ENCODE measurements at places on chromosomes 5 and 9.

GRCh38 chr5:37165761-37166160 lies 83.4 kb downstream of the CPLANE1 start:
- no peak for DNase-seq

GRCh38 chr5:176901260-176902101 lies 2.3 kb upstream of the HK3 start:
- DNase-seq, result no peak

- DNase-seq, result no peak
These were observed 94.3 kb downstream of the PCDH1 start for GRCh38 chr5:141783947-141784296.

- DNase-seq, result no peak
These were observed 104.1 kb downstream of the ROR2 start for GRCh38 chr9:91845879-91846278.

- DNase-seq, result no peak
These were observed 136.4 kb upstream of the PPP1R26 start for GRCh38 chr9:135343136-135343535.

DNA sequence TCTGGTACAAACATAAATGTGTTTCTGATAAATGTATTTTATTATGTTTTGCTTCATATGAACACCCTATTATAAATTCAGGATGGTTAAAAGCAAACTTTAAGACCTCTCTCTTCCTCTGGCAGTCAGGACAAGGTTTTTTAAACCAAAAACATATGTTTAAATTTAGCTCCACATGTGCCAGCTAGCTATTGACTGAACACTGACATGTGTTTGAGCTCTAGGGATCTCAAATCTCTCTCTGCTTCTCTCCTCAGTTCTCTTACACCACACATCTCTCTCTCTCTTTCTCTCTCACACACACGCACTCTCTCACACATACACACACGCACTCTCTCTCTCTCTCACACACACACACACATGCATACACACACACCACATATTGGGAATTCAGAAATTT lies 150.1 kb upstream of the RFX3 start:
- DNase-seq, result no peak

- no peak for DNase-seq
These were observed 182.3 kb downstream of the CFAP90 start for GRCh38 chr5:7668627-7669026.

GRCh38 chr5:107499237-107499636 lies 171.5 kb downstream of the EFNA5 start:
- DNase-seq, result no peak

DNA sequence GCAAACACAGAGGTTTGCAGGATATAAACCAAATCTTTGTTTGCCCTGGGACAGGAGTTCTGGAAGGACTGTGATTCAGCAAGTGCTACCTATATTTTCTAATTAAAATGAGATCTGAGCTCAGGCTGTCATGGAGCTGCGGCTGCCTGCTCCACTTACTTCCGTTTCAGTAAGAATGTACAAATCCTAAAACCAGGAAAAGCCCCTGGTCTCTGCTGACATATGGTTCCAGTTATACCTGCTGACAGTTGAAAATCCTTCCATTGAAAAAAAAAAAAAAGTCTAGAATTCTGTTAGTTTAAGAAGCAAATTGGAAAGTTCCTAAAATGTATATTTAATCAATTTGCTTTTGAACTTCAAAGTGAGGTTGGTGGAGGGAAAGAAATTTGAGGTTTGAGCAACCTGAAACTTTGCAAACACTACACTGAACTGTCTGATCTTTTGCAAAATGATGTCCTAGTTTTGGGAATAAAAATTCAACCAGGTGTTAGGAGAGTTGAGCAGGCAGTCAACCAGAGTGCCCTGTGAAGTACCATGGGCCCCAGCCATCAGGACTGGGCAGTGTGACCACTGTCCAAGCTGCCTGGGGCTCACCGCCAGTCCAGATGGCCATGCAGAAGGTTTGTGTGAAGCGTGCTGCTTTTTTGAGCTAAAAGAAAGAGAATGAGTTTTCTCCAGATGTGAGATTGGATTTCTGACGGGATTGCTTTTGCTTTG lies 50.6 kb downstream of the SHB start:
- DNase-seq, result no peak

GRCh38 chr5:143842920-143843319 lies 31.0 kb downstream of the HMHB1 start:
- DNase-seq, result no peak

DNA sequence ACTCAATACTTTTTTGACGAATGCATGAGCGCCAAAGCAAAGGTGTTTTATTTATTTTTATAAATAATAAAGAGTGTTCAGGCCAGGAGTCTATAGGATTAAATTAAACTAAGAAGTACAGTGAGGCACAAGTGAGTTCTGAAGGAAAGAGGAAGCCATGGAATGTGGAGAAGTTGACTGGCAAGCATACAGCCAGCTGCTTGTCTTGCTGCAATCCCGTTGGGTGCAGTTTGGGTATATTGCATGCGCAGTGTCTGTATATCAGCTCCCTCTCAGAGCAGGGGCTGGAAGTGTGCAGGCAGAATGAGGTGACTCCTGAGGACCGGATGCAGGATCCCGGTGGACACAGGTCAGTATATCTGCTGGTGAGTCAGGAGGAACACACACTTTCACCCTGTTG lies 315.6 kb downstream of the ZSWIM6 start:
- no peak for DNase-seq

DNA sequence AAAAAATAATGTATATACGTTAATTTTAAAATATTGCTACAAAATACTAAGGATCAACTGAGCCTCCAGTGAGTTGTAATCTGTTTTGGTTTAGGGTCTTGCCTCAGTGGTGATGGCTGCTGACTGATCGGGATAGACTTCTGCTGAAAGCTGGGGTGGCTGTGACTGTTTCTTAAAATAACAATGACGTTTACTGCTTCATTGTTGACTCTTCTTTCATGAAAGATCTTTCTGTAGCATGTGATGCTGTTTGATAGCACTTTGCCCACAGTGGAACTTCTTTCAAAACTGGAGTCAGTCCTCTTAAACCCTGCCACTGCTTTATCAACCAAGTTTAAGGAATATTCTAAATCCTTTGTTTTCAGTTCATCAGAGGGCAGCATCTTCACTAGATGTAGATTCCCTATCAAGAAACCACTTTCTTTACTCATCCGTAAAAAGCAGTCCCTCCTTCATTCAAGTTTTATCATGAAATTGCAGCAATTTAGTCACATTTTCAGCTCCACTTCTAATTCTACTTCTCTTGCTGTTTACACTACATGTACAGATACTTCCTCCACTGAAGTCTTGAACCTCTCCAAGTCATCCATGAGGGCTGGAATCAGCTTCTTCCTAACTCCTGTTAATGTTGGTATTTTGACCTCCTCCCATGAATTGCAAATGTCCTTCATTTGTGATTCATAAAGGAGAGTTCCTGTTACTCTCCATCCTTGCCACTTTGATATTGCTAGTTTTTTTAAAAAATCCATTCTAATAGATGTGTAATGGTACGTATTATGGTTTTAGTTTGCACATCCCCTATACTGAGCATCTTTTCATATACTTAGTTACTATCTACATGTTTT lies 41.5 kb upstream of the PTPDC1 start:
- DNase-seq, result no peak

DNA sequence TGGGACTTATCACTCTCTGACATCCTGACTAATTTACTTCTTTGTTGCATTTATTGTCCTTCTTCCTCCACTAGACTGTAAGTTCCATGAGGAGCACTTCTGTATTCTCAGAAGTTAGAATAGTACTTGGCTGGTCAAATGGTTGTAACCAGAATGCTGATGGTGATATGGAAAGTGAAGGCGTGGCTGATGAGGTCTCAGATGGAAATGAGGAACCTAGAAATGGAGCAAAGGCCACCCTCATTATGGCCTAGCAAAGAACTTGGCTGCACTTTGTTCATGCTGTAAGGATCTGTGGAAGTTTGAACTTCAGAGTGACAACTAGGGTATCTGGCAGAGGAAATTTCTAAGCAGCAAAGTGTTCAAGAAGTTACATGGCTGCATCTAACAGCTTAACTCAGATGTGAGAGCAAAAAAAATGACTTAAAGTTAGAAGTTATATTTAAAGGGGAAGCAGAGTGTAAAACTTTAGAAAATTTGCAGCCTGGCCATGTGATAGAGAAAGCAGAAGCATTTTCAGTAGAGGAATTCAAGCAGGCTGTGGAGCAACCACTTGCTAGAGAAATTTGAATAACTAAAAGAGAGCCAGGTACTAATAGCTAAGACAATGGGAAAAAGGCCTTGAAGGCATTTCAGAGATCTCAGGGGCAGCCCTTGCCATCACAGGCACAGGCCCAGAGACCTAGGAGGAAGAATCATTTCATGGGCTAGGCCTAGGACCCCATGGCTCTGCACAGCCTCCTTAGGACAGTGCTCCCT lies 14.9 kb upstream of the SLC22A5 start:
- DNase-seq, result no peak

DNA sequence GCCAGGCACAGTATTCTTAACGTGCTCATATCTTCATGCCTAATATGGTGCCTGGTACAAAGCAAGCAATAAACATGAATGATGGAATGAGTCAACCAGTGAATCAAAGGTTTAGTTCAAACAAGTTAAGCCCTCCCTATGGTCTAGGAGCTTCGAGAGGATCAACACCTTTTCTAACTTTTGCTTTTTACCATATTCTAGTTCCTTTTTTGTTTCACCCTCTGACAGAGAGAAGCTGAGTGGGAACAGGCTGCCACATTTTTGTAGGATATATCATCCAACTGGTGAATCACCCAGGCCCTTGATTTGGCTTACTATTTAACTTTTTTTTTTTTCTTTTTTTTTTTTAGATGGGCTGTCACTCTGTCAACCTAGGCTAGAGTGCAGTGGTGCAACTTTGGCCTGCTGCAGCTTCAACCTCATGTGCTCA lies 39.3 kb upstream of the TNC start:
- no peak for DNase-seq

- no peak for DNase-seq
These were observed 201.2 kb downstream of the FOXD4L6 start for GRCh38 chr9:40927260-40927631.

DNA sequence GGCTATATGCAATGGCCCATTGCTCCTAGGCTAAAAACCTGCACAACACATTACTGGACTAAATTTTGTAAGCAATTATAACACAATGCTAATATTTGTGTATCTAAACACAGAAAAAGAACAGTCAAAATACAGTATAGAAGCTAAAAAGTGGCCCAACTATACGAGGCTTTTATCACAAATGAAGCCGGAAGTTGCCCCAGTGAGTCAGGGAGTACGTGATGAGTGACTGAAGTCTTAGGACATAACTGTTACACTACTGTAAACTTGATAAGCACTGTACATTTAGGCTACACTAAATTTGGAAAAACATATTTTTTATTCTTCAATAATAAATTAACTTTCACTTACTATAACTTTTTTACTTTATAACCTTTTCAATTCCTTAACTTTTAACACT lies 105.2 kb upstream of the PRR16 start:
- no peak for DNase-seq

DNA sequence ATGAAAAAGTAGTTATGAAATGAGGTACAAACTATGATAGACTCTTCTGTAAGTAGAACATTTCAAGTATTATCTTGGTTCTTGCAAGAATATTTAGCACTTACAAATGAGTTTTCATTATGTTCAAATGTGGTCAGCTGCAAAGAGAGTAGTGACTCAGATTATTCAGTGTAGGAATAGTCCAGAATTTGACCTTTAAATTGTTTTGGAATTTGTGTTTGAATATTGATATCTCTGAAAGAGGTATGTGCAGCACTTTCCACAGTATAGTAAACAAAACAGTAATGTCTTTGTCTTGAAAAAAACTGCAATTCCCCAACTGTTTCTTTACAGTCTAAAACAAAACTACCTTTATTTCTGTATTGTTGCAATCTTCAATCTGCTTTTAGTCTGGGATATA lies 56.1 kb downstream of the WDR70 start:
- DNase-seq, result no peak

- DNase-seq, result peak; percentile 87
These were observed 146.6 kb downstream of the SLC24A2 start for GRCh38 chr9:19642256-19642655.

GRCh38 chr5:7395432-7395946 lies 449 bp upstream of the ADCY2 start:
- no peak for DNase-seq

DNA sequence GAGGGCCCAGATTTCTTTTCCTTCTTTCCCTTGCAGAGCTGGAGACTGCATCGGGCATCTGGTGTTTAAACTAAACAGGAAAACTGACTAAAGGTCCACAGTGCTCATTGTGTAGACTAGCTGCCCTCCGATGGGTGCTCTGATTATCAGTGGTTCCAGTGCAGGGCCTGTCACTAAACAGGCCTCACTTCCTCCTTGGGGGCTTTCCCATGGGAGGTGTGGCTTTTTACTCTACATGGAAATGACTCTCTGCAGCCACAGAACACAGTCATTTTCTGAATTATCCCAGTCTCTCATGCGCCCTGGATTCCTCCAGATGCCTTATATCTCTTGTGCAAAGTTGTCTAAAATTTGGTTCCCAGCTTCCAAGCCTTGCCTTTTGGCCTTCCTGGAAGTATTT lies 199.2 kb downstream of the TRIO start:
- DNase-seq, result no peak

DNA sequence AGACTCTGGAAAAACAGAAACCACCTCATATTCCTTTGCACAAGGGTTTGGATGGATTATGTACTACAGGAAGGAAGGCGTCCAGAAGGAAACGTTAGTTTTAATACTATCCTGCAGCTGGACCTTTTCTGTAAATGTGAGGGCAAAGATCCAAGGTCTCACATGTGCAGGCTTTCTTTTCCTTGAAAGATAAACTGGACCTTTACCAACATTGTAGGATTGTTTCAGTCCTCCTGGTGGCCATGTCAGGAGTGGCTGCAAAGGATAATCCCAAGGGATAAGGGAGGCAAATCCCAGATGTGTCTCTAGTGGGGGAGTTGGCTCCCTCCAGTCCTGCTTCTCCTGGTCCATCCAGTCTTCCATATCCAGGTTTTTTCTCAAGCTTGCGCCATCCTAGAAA lies 397.5 kb downstream of the HTR1A start:
- no peak for DNase-seq

Measured in putamen (tissue), 1 donor.